ENCODE measurements at places on chromosomes 3 and 15. TPM values are rescaled to one million over a fixed set of nuclear protein-coding genes. Genes with fewer than 3 reads are reported as not detected.

CCR9 gene
- 0.19 TPM for total RNA-seq

KCNAB1 gene
- total RNA-seq: not detected

KLHL6 gene
- 33.5 TPM for total RNA-seq

CHL1 gene
- not detected for total RNA-seq

CLDN18 gene
- total RNA-seq: not detected

GOLGA6L7 gene
- total RNA-seq: not detected

SCN11A gene
- 0.22 TPM for total RNA-seq

KBTBD13 gene
- total RNA-seq: not detected

CD276 gene
- 2.6 TPM for total RNA-seq

LRRC2 gene
- not detected for total RNA-seq

CHST13 gene
- not detected for total RNA-seq

ANKRD63 gene
- total RNA-seq: not detected

CHRFAM7A gene
- not detected for total RNA-seq

CYB561D2 gene
- total RNA-seq: 35.6 TPM

SQOR gene
- total RNA-seq: 129 TPM

GNL3 gene
- total RNA-seq: 189 TPM

DET1 gene
- total RNA-seq: 2.3 TPM

RTP2 gene
- total RNA-seq: not detected

CEMIP gene
- total RNA-seq: 0.04 TPM

MORC1 gene
- total RNA-seq: 0.11 TPM

MEGF11 gene
- not detected for total RNA-seq

GOLGA6B gene
- total RNA-seq: not detected

PLAAT1 gene
- not detected for total RNA-seq

TMEM207 gene
- not detected for total RNA-seq

GOLGA8T gene
- total RNA-seq: 0.32 TPM

FGF12 gene
- total RNA-seq: not detected

TBCCD1 gene
- total RNA-seq: 9.7 TPM

GRAMD2A gene
- 0.50 TPM for total RNA-seq

CSPG5 gene
- 0.79 TPM for total RNA-seq

CHDH gene
- 1.1 TPM for total RNA-seq

PPARG gene
- total RNA-seq: 1.5 TPM

CSPG4 gene
- total RNA-seq: not detected

SEMA3B gene
- total RNA-seq: 2.3 TPM

PEAK1 gene
- total RNA-seq: 16.2 TPM

PIERCE2 gene
- total RNA-seq: not detected

BUB1B gene
- 99.5 TPM for total RNA-seq

CAMKV gene
- 0.15 TPM for total RNA-seq

CYP19A1 gene
- total RNA-seq: 0.71 TPM

SI gene
- total RNA-seq: not detected

ISL2 gene
- total RNA-seq: 0.35 TPM

DGKG gene
- 0.37 TPM for total RNA-seq

ANKDD1A gene
- total RNA-seq: 4.3 TPM

ITIH3 gene
- not detected for total RNA-seq

ZCWPW2 gene
- total RNA-seq: 0.37 TPM

USP50 gene
- total RNA-seq: not detected

B3GALNT1 gene
- 2.1 TPM for total RNA-seq

IGF2BP2 gene
- 0.82 TPM for total RNA-seq

PLSCR5 gene
- not detected for total RNA-seq

UNC13C gene
- not detected for total RNA-seq

BCHE gene
- not detected for total RNA-seq

C15orf62 gene
- total RNA-seq: 2.7 TPM

ZDHHC19 gene
- total RNA-seq: not detected

IREB2 gene
- 63.6 TPM for total RNA-seq

CHRNA5 gene
- total RNA-seq: 5.9 TPM

Measured in activated T-helper 17 cell treated with anti-CD3 and anti-CD28 coated beads, Interleukin-2, amount 50 U/mL, for 72 hours (primary cell).